Hematopoietic multipotent progenitor cell treated with erythropoietin and hydrocortisone succinate and interleukin-3 and kit ligand, for 8 days (in vitro differentiated cells): ENCODE measurements at places on chromosomes 3 and 15.
A peak's percentile ranks its signal among the peaks of the same experiment; 100 is the strongest.

DNA sequence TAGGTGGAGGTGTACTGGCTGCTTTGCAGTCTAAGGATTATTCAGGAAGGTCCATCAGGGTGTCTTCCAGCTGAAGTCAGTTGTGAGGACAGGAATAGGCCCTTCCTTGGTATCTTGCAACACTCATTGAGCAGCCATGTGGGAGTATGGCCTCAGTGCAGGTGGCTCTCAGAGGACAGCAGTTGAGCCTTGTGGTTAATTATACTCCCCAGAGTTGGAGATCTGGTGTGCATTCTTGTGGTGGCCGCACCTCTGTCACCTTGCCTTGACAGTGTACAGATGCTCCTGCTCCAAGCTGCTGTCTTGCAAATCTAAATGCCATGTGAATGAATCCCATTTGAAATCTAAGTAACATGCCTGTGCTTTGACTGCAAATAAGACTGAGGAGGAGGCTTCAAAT, 339.9 kb upstream of the BCHE start:
- no peak for DNase-seq

DNA sequence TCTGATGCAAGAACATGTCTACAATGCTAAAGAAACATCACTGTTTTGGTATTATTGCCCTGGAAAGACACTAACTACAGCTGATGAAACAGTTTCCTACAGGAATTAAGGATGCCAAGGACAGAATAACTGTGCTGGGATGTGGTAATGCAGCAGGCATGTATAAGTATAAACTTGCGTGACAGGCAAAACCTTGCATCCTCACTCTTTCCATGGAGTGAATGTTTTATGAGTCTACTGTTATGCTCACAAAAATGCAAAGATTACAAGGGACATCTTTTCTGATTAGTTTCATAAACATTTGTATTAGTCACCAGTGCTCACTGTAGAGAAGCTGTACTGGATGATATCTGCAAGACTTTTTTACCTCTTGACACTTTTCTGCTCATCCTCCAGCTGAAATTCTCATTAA, 143.6 kb downstream of the NAALADL2 start:
- no peak for DNase-seq

DNA sequence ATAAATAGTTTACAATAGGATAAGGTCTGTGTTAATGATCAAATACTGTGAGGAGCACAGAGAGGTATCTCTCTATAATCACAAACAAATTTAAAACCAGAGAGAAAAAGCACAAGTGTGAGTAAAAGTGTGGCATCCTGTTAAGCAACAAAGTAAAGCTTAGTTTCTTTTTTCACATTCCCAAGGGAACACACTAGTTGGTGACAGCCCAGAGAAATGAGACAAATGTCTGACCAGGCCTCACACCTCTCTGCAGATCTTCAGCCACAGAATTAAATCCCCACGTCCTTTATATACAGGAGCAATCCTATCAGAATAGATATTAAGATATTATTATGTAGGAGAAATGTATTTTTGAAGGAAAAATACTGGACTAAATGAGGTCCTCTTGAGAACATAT, 2.7 kb downstream of the FBN1 start:
- no peak for DNase-seq

DNA sequence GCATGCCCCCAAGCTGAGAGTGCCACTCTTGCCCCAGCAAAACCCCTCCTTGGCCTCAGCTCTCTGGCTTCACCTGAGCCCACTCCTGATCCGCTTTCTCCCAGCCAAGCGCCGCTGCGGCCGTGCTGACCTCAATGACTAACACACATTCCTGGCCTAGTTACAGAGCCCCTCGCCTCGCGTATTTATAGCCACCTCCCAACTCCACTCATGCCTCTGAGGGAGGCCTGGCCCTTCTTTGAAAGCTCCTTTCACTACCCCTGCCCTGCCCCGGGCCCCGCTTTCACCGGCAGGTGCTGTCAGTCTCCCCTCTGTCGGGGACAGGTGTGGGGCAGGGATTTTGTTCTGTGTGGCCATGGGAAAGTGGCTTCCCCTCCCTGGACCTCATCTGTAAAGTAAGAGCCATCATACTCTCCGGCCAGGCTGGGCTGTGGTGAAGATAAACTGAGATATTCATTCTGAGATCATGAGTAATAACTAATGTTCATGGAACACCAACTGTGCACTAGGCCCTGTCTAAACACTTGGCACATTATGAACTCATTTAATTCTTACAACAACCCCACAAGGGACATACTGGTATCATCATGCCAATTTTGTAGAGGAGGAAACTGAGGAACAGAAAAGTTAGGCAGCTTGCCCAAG, 13.2 kb upstream of the ATP2B2 start:
- DNase-seq: no peak

DNA sequence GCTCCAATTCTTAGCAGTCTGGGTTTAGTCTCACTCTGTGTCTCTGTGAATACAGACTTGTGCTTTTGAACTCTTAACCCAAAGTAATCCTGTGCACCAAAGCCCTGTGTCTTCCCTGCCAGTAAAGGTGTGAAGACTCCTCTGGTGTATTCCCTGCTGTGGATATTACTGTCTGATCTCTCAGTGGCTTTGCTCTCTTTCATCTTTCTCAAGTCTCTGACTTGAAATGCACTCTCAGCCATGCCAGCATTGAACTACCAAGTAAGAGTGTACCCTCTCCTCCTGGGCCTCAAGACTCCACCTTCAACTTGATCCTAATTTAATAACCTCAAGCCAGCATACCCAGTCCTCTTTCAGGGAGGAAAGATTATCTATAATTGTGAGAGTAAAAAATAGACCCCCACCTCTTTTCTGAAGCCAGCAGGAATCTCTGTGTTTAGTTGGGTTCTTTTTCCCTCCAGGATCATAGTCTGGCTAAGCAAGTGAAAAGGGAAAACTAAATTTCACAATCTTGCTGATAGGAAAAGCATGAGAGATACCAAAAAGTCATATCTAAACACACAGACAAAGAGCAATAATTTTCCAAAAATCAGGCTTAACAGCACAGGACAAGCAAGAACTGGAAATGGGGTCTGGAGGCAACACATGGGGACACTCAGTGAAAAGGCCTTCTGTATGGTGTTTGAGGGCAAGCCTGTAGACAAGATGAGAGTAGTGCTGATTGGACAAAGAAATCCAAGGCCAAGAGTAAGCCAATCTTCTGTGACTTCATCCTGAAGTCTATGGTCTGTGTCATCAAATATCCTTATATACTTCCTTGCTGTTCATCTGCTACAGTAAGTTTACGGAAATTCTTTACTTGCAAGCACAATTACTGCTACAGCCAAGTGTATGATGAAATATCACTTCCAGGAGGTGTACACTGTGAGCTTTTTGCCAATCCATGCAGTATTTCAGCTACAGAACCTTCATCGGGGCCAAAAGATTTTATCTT, 296.1 kb upstream of the TGFBR2 start:
- DNase-seq: no peak

- no peak for DNase-seq
Measured at GRCh38 chr15:92415639-92416297, 22.1 kb downstream of the ST8SIA2 start.

DNA sequence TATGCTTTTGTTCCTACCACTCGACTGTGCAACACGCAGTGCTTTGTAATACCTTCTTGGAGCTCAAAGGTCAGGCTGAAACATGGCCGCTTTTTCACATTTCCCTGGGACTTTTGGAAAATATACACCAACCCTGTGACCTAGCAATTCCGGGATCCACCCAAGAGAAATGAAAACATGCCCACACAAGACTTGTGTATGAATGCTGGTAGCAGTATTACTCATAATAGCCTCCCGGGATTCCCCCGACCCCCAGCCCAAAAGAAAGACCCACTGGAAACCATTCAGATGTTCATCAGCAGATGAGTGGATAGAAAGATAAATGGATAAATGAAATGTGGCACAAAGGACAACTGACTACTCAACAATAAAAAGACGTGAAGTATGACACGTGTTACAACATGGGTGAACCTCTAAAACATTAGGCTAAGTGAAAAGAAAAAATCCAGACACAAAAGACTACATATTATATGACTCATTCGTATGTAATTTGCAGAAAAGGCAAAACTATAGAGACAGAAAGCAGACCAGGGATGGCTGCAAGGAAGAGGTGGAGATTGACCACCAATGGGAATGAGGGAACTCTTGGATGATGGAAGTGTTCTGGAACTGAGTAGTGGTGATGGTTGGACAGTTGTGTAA, 104.1 kb downstream of the PGPEP1L start:
- DNase-seq: no peak

DNA sequence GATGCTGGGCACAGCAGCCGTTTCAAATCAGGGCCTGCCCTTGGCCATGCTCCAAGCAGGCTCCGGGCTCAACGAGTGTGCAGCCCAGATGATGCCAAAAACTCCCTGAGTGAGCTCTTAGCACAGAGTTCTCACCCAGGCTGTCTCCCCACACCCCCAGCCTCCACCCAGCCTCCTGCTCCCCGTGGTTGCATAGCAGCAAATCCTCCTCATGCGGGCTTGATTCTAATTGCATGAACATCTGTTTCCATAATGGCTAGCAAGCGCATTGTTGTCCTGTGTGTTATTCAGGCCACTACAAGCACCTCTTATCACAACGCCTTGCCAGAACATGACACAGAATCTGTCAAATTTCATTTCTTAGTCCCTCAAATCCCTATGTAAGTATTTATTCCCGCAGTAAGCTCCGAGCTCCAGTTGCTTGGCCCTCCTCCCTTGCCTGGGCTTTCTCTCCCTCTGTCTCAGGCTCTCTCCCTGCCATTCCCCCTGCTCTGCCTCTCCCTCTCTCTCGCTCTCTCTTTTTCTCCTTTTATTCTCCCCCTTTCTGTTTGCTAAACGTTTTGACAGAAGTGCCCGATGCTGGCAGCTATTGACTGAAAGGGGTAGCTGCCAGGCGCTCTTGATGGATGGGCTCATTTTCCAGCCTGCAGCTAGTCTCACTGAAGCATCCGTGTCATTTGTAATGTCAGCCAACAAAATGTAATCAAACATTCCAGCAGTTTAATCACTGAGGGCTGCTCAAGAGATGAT, 306.5 kb downstream of the IL20RB start:
- DNase-seq: no peak

GRCh38 chr3:47701388-47701787, 80.3 kb downstream of the SMARCC1 start:
- no peak for DNase-seq

- no peak for DNase-seq
Measured at GRCh38 chr3:150300852-150301517, 107.1 kb upstream of the TSC22D2 start.

DNA sequence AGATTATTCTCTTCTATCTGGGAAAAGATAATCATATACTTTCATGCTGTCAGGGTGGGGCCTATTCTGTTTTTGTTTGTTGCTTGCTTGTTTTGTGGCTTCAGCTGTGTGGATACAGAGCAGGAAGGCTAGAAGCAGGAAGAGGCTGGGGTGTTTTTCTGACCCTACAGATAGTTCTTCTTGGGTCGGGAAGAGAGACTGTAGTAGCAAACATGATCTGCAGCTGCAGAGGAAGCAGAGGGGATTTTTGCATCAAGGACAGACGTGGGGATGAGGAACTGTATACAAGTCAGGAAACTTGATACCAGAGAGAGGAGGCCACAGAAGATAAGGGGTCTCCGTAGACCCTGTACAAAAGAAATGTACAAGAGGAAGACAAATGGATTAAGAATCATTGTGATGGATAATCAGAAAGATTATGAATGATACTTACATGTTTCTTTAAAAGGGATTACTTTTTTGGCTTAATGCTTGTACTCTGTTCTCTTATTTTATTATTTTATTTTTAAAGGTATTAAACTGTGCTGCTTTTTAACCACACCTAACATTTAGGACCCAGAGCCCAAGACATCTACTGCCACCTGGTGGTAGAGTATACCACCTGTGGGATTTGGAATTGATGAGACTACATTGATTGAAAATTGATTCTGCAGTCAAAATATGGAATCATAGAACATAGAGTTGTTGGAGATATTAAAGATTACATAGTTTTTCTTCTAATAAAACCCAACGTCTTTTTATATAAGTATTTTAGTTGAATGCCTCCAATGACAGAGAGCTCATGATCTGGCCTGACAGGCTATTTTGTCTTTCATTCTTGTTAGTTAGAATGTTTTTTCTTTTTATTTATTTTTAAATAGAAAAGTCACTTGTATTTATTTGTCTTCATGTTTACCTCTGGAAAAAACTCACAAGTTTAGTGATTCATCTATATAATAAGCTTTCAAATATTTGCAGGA, 87.3 kb upstream of the ROPN1 start:
- DNase-seq: peak; percentile 56

- DNase-seq: no peak
Measured at GRCh38 chr3:105385819-105386508, 19.3 kb downstream of the ALCAM start.

- DNase-seq: no peak
Measured at GRCh38 chr3:2948882-2949281, 161.3 kb downstream of the IL5RA start.

DNA sequence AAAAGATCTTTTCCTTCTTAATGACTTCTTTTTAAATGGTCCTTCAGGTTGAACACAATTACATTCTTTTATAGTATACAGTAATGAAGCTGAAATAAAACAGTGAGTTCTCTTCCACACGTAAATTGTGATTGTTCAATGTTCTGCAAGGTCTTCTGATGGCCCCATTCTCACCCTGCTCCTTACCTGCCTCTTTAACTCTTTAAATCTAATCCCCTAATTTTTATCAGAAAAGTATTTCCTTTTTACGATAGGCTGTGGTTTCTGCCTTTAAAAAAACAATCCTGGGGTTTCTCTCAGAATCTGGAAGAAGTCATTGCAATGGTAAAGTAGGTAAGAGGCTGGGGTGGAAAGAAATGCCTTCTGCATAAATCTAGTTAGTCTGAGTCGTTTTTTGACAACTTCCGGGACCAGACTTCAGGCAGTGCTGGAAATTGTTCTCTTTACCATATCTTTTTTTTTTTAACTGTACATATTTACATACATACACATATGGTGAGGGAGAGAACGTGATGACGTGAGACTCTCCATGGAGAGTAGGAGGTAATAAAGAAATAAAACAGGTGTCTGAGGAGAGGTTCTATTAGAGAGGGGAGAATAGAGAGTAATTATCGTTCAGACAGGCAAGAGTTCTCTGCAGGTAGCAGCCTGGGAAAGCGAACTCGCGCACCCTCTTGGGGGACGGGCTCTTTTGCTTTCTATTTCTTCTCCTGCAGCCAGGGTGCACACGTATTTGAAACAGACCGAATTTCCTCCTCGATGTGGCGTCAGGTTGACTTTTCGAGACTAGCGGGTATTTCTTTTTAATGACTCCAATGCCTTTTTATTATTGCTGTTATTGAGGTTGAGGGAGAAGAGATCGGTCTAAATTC, at the start of gene SIDT1:
SIDT1 (plus strand) TSS at position 730 of the 872 bp plus-strand sequence. CDS start 467 bp downstream, outside the sequence.
- peak; percentile 37 for DNase-seq

DNA sequence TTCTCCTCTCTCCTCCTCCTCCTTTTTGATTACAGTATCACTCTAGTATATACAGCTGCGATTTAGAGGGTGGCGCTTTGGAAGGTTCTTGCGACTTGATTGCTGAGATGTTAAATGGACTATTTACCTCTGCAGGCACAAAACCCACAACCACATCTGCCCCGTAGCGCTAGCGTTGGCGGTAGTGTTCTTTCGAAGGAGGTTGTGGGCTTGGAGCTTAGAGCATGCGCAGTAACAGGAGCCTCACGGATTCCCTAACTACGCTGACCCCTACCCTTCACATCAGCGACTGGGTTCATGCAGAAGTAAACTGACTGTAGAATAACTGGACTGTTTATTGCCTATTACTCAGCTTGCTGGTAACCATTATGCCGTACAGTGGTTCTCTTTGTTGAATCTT, 58.0 kb downstream of the CGGBP1 start:
- DNase-seq: peak; percentile 34
